Stimulated activated CD8-positive, alpha-beta memory T cell treated with anti-CD3 and anti-CD28 coated beads, Interleukin-4, amount 100 ng/mL, for 4 hours (primary cell): ENCODE measurements at places on chromosomes 7 and 10.

GRCh38 chr10:45410807-45411606, 37.0 kb downstream of the ALOX5 start:
- no peak for DNase-seq

GRCh38 chr7:66123175-66123528, 8.5 kb downstream of the CRCP start:
- no peak for DNase-seq

DNA sequence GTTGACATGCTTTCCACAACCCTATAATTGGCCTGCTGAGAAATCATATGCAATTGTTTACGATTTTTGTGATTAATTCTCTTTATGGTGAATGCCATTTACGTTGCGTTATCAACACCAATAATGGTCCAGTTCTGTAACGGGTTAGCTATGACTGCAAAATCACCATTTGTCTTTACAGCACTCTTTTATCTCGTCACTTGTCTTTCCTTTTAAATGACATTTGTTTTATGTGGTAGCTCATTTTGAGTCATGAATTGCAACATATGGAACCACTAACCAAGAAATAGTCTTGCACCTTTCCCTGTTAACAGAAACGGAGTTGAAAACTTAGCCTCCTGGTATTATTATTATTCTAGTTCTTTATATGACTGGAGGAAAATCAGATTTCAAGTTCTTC, 3.1 kb upstream of the KIAA1217 start:
- DNase-seq = no peak

DNA sequence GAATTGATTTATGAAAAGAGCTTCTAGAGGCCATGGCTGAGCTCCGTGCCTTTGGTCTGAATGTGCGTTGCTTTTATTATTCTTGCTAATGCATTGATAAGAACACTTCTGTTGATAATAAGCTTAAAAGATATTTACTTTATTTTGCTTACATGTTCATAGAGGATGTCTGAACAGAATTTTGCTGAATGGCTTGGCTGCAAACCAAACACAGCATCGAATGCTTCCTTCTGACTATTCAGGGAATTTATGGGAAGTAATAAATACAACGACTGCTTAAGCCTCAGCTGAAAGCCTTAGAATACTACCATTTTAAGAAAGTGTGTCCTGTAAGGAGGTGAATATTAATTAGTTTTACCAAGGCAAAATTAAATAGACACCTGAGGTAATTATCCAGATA, 643.5 kb upstream of the POT1 start:
- DNase-seq = no peak

GRCh38 chr10:86035791-86036543, 330.6 kb downstream of the GRID1 start:
- DNase-seq = no peak
